ENCODE measurements at places on chromosomes 16 and 17.

DNA sequence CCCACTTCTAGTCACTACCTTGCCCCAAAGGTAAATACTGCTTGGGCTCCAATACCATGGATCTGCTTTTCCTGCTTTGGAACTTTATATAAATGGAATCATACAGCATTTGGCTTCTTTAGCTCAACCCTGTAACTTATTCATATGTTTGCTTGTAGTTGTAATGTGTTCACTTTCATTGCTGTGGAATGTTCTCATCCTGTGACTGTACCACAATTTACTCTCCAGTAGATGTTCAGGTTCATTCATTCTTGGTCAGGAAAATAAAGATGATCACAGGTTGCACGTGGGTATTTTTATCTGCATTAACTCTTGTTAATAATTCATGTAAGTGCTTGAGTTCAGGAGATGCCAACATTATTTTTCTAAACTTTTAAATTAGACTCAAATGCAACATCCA lies 6.7 kb upstream of the BEAN1 start:
- ATAC-seq = no peak

- ATAC-seq = no peak
Observed at GRCh38 chr16:48013491-48013901, 142.3 kb downstream of the ABCC12 start.

DNA sequence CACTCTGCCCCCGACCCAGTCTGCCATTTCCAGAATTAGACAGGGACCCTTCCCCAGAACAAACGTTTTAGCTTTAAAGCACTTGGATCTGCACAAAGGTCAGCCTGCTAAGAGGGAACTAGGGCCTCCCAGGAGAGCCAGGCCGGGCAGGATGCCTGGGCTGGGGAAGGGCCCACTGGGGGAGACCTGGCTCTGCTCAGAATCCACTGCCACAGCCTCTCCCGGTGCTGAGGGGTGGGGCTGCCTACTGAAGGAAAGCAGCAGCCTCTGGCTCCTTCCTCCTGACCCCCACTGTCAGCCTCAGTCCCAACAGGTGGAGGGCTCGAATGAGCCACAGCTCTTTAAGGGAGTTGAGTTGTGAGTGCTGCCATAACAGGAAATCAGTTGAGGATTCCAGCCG lies 1.7 kb downstream of the YBX2 start:
- no peak for ATAC-seq

- no peak for ATAC-seq
Observed at GRCh38 chr17:31724619-31725018, 134.4 kb downstream of the COPRS start.

- peak; percentile 65 for ATAC-seq
Observed at GRCh38 chr17:45038728-45039634, 12.5 kb downstream of the DCAKD start.

GRCh38 chr17:80656590-80656989 lies 112.0 kb downstream of the RPTOR start:
- peak; percentile 97 for ATAC-seq

DNA sequence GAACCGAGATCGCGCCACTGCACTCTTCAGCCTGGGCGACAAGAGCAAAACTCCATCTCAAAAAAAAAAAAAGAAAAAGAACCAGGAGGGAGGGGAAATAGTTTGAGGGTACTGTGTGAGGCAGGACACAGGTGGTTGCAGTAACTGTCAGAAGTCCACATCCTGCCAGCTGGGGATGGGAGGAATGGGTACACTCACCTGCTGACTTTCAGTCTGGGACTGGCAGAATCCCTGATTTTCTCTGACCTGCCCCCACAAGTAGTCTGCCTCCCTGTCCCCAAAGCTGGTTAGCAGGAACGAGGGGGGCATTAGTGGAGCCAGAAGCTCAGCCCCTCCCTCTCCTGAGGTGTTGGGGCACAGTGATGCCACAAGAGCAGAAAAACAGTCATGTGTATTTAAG lies 7.1 kb upstream of the ARL5C start:
- no peak for ATAC-seq

GRCh38 chr16:66984892-66985311 lies 3.5 kb upstream of the CES4A start:
- ATAC-seq = no peak

DNA sequence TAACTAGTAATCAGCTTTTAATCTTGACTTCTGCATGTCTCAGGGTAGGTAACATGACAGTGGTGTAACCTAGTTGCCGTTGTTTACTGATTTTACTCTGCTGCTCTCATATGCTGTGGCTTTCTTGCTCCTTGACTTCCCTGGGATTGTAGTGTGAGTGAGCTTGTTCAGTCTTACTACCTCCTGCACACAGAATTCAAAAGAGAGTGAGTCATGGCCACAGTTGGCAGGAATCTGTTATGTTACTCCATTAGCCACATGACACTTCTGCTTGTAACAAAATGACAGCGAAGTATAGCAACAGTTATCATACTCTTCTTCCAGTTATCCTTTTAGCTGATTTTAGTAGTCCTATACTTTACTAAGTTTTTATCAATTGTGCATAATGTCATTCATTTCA lies 18.8 kb downstream of the TNRC6A start:
- ATAC-seq = no peak

- peak; percentile 59 for ATAC-seq
Observed at GRCh38 chr17:8125154-8125946, 1.4 kb upstream of the HES7 start.

DNA sequence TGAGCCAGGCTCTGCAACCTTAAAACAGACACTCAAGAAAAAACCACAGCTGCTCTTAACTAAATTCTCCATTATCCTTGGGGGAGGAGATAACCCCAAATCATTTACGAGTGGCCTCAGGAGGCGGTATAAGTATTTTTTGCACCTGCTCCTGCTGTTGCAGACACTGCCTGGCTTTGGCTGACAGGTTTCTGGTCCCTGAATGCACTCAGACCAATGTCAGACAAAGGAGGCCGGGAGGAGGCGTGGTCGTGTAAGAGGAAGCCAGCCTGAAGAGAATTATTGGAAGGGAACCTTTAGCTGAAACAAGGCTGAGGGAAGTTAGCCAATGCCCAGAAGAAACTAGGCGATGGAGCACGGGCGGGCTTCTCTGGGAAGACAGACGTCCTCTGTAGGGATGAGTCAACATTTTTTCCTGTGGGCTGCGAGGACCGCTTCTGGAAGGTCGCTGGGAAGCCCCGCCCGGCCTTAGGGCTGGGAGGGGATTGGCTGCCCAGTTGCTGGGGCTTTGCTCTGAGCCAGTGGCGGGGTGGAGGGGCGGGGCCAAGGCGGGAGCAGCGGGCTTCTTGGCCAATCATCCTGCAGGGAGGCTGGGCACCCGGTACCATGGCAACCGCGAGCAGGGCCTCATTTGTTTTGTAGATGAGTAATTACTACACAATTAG lies 82.3 kb downstream of the CCDC182 start:
- peak; percentile 88 for ATAC-seq

GRCh38 chr17:66240013-66240412 lies 10.8 kb upstream of the APOH start:
- no peak for ATAC-seq

GRCh38 chr17:49918591-49918990 lies 50.4 kb upstream of the DLX4 start:
- no peak for ATAC-seq

GRCh38 chr16:28297784-28298510 lies 5.6 kb downstream of the SBK1 start:
- ATAC-seq = no peak

GRCh38 chr17:82837586-82838320 lies 2.1 kb downstream of the ZNF750 start:
- no peak for ATAC-seq

DNA sequence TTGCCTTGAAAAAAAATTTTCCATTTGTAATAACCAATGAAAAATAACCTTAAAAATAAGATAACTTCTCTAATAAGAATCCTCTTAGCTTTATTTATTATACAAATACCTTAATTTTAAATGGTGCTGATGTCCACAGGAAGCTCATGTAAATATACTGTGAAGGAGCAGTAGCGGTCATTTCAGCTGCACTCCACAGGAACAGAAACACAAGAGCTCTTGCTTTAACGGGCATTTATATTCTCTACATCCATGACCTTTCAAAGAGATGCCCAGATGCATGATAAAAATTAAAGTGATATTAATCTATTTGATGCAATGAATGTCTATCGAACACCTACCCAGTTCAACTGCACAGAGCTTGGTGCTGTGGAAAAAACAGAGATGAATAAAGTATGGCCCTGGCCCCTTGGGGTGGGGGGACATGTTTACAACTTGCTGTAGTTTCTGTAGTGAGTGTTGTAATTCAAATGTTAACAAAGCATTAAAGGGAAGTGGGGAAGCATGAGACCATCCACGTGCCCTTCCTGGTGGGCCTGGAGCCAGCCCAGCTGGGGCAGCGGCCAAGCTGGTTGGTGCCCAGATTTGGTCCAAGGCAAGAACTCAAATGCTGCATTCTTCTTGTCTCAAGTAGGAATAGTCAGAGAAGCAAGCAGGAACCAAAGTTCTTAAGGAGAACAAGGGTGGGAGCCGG lies 47.9 kb downstream of the IQCK start:
- ATAC-seq = no peak

DNA sequence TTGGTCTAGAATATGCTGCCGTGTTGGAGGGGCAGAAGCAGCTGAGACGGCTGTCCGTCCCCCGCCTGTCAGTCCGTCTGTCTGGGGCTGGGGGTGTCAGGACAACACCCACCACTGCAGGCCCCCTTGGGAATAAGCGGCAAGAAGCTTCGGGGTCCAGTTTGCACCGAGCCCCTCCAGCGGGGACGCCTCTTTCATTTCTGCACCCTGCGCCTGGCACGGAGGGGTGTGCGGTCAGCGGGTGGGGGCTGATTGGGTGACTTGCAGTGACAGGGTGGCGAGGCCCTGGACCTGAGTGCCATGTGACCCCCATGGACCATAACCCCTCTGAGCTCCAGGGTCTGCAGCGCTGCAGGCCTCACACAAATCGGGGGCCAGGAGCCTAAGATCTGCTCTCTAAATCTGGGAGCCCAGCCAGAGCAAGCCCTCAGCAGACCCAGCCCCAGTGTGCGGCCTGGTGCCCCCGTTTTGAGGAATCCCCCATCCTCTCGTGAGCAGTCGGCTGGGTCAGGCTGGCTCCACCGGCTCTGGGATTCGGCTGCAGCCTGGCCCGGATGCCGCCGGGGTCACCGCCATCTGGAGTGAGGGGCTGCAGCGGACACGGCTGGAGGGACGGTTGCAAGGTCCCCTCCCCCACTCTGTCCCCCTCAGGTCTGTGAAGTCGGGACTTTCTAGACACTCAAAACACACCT lies 8.3 kb downstream of the CBFA2T3 start:
- peak; percentile 0 for ATAC-seq

DNA sequence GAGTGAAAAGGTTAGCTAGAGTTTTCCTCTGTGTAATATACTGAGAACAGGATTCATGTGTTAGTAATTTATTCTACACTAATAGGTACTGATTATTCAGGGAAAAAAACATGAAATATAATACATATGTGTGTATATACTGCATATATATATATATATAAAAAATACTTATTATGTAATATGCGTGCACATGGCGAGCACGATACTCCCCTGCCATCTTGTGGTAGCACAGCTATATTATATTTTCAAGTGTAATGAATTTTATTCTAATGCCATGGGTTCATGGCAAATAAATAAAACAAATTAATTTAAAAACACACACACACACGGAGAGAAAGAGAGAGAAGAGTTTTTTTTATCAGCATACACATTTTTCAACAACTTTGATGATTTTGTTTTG lies 460.6 kb downstream of the KCNJ2 start:
- no peak for ATAC-seq

DNA sequence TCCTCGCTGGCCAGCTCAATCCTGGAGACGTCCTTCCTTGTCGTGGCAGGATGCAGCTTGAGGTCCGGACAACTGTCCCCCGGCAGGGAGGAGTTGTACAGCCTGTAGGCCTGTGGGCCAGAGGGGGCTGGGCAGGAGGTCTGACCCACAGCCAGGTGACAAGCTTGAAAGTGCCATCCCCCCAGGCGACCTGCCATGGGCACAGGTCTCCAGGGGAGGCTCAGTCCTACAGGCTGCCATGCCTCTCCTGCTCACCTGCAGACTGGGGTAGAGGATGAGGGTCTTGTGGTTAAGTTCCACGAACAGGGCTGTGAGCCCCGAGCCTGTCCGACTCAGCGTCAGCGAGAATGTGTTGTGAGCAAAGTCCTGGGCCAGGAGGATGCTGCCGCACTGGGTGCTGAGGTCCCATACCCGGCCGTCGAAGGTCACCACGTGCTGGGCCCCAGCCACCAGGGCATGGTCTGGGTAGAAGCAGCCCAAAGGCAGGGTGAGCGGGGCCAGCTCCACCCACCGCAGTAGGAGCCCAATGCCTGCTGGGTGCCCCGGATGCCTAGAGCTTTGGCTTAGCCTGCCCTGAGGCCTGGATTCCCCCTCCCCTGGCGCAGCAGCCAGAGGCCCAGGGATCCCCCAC lies 39.8 kb downstream of the RMI2 start:
- no peak for ATAC-seq

- no peak for ATAC-seq
Observed at GRCh38 chr16:67935101-67935401, 1.6 kb downstream of the PSMB10 start.

DNA sequence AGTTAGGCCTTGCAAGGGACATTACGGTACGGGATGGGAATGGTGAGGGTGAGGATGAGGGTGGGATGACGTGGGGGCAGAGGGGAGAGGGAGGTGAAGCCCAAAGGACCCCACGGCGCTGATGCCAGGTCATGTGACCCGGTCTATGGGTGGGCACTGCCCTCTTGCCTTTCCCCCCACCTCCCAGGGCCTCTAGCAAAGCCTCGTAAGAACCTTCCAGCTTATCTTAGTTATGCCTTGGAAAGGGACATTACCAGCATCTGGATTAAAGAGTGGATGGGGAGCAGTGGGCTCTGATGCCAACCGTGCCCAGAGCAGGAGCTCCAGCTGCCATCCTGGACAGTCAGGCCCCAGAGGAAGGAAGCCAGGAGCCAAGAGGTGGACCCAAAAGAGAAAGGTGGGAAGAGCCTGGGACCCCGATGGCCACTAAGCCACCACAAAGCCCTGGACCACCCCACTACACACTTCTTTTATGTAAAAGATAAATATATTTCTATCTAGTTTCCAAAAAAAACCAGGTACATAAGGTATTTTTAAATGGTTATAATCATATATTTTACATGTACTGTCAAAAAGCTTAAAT lies 40.9 kb downstream of the TK2 start:
- no peak for ATAC-seq

- ATAC-seq = no peak
Observed at GRCh38 chr16:30120340-30121105, 2.5 kb downstream of the MAPK3 start.

DNA sequence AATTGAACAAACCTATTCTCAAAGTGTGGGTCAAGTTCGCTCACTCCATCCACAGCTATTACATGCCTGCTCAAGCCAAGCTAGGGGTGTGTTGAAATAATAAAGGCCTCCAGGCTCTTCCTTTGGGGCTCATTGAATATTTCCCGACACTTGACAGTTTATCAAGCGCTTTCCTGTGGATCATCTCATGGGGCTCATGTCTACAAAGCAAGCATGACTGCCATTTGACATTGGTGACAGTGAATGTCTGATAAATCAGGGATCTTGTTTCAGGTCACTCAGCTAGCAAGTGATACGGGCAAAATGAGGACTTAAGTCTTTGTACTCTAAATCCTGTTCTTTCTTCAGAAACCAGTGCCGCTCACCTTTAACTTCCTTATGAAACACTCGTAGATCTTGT lies 542.6 kb downstream of the TOX3 start:
- no peak for ATAC-seq

GRCh38 chr16:15502041-15502725 lies 67.8 kb downstream of the BMERB1 start:
- ATAC-seq = no peak

Measured in stimulated activated memory B cell treated with anti-CD40 and anti-IgM and Interleukin-4, amounts not matched to agents 10 μg/mL and 1 μg/mL and 100 μg/mL, for 72 hours (primary cell).